CD8-positive, alpha-beta memory T cell (primary cell): ENCODE measurements at places on chromosomes 3 and 15. TPM values are rescaled to one million over a fixed set of nuclear protein-coding genes. Genes with fewer than 3 reads are reported as not detected.

DNA sequence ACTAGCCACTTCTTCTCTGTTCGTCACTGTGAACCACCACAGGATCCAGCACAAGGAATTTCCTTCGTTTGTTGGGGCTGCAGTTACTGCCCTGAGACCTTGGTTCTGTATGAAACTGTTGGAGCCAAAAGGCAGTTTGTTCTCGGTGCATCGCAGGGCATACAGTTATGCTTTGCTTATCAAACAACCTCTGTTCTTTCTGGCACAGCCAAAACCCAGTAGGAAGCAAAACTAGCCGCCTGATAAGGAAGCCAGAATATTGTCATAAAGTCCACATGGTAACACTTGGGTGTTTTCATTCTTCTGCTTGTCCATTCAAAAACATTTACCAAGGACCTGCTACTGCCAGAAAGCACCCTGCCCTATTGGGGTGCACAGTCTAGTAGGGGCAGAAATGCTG, 116.1 kb downstream of the RAB11A start:
- no peak overlapping the region for H3K27ac ChIP-seq
- no peak for DNase-seq
- no peaks in the 10 kb centered on the region for H3K36me3 ChIP-seq
- peaks cover 5% of the 10 kb centered on the region for H3K4me1 ChIP-seq
- H3K27me3 ChIP-seq = peaks cover 11% of the 10 kb centered on the region
- H3K4me3 ChIP-seq = no peak overlapping the region

CDHR4 gene
- total RNA-seq = not detected

DNA sequence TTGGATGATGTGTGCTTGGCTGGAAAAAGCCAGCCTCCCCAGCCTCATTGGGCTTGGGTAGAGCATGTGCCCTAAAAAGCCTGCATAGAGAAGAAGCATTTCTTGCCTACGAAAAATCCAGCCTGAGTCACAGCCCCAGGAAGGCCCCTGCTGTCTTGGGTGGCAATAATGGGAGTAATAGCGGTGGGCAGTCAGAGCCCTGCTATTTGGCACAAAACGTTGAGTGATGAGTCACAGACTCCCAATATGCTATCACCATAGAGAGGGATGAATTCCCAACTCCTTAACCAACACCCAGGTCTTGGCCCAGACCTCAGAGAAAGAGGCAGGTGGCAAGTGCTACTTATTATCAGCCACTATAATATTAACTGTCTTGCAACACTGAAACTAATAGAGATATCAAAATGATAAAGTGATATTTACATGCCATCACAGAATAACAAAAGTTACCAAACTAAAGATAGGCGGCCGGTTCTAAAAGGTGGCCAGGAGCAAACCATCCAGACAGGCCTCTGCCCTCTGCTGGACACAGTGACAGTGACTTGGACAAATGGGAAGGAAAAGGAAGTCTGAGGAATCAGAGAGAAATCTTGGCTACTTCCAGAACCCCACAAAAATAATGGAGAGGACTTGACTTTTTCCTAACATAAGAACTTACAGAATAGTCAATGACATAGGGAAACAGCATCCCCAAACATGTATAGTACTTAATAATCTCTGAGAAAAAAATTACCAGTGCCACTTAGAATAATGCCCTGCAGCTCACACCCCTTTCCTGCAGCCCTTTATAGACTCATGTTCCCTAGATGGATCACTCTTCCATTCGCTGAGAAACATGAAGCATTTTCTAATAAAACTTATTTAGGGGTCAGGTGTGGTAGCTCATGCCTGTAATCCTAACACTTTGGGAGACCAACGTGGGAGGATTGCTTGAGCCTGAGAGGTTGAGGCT, 51.9 kb upstream of the MUC13 start:
- no peak for DNase-seq
- H3K4me1 ChIP-seq = no peaks in the 10 kb centered on the region
- no peaks in the 10 kb centered on the region for H3K27me3 ChIP-seq
- H3K4me3 ChIP-seq = no peak overlapping the region
- H3K27ac ChIP-seq = no peak overlapping the region

CSPG5 gene
- 0.50 TPM for total RNA-seq

ARL8B gene
- total RNA-seq = 64.5 TPM

DNA sequence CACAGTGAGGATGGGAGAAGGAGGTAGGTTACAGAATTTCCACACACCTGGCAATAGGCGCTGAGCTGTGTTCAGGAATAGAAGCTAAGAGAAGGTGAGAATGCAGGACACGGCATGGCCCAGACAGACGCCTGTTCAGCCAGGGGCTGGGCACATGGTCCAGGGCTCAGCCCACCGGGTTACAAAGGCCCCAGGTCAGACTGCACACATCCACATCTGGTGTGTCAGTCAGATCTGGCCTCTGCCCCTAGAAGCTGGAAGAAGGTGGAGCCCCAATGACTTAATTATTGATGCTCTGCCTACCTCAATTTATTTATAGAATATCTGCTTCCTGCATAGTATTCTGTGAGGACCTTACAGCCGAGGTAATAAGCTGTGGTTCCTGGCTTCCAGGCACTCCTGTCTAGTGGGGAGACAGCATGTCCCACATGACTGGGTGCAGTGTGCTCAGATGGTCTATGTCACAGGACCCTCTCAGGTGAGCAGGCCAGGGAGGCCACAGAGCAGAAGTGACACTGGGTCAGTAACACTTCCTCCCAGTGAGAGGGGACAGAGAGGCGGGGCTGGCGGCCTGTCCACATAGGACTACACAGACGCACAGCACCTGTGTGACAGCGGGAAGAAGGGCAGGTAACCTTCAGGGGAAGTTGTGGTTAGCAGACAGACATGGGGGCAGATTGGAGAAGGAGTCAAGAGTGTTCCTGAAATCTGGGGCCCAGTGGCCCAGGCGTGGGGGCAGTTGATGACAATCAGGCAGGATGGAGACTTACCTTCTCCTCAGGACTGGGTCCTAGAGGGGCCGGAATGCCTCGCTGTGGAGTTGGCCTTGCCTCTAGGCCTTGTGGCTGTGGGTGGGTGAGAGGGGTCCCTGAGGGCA, 38.6 kb upstream of the PLXNA1 start:
- no peak overlapping the region for H3K4me3 ChIP-seq
- H3K27ac ChIP-seq = no peak overlapping the region
- DNase-seq = no peak
- H3K27me3 ChIP-seq = no peaks in the 10 kb centered on the region
- no peaks in the 10 kb centered on the region for H3K36me3 ChIP-seq

TTLL13 gene
- 0.80 TPM for total RNA-seq
